ENCODE measurements at places on chromosomes 5 and 9.

DNA sequence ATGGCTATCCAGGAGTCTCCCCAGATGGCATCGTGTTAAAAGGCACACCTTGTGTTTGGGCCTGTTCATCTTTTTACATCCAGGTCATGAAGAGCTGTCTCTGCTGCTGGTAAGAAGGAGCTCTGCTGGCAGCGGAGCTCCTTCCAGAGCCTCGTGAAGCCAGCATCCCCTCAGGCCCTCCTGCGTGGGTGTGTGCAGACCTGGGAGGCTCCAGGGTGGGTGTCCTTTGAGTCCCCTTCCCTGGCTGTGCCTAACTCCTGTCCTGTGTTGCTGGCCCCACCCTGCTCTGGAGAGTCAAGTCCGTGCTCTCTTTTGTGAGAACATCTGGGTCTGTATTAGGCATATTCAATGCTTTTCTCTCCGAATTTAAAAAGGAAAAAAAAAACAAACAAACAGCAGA lies 149.6 kb upstream of the IRX2 start:
- no peak for DNase-seq

DNA sequence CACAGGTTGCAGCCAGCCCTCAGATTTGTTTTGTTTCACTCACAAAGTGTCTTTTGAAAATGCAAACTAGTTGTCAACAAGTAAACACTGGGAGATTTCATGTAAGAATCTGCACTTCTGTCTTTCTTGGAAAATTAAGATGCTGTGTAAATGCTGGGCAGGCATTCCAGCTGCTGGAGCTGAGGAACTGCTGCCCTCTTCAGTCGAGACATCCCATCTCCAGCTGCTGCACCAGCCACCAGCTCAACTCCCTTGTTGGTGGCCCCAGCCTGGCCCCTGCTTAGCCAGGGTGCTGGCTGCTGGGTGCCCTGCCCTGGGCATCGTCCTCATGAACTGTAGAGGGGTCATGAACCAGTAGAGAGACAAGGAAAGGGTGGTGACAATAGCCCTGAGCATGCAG lies 33.1 kb upstream of the AFAP1L1 start:
- no peak for DNase-seq

GRCh38 chr9:109379513-109379912 lies 58.7 kb upstream of the EPB41L4B start:
- DNase-seq, result no peak

DNA sequence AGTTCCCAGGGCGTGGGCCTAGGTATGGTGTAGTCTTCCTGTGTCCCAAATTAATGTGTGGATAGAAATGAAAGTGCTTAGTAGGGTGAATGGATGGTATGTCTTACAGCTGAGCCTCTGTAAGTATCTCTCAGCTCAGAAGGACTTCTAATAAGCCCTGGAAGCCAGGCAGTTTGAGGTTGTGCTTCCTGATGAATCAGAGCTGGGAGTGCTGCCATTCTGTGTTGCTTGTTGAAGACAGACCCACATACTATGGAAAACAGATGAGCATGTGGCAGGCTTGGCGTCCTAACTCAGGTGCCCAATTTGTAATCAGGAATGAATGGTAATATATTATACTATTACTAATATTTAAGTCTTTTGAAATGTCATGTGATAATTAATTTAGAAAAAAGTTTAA lies 69.8 kb downstream of the CMYA5 start:
- DNase-seq, result peak; percentile 80

DNA sequence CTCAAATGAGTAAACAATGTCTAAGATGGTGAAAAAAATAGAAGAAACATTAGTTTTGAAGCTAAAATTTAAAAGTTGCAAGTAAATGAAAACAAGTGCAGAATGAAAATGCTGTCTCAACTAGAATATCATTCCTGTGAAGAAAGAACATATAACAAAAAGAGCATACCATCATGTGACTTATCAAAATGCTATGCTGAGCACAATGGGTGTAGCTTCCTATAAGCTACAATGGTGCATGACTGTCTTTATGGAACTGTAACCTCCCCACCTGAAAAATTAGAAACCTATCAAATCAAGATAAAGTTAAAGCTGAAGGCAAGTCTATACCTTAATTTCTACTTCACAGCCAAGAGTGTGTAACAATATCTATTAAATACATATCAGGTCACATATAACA lies 192.0 kb downstream of the AP3B1 start:
- DNase-seq, result no peak

DNA sequence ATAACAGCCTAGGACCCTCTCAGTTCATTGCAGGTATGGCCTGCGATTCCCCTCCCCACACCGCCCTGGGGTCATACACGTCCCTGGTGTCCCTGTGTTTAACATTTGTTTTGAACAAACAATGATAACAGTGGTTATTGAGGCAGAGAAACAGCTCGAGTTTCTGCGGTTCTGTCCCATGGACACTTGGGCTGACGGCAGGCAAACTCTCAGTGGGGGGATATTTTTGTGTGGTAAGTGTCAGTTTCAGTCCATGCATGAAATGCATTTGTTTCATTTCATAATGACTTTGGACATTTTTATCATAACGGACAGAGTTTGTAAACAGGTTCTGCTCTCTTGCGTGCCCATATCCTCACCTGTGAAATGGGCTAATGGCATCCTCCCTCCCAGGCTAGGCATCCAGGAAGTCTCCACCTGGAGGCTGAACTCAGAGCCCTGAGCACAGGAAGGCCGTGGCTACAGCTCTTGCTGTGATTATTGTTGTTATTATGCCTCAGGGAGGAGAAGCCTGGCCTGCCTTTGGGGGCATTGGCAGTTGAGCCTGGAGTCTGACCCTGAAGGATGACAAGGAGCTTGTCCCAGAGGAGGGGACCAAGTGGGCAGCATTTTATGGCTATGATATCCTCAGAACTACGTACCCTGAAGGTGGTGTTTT lies 190.9 kb downstream of the GADD45G start:
- no peak for DNase-seq

DNA sequence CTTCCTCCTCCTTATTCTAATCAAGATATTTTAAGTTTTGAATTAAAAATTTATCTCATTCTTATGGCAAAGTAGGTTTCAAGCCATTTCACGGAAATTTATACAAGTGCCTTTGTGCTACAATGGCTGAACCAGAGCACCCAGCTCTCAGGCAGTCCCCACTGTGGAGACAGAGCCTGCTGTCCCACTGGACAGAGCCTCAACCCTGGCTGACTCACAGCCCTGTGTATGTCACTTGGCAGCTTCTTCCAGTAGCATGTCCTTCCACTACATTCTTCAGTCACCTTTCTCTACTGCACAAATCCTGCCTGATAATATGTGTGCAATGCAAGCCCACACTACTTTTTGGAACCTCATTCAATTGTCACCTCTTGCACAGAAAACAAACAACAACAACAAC lies 253.1 kb downstream of the PDE4D start:
- no peak for DNase-seq

DNA sequence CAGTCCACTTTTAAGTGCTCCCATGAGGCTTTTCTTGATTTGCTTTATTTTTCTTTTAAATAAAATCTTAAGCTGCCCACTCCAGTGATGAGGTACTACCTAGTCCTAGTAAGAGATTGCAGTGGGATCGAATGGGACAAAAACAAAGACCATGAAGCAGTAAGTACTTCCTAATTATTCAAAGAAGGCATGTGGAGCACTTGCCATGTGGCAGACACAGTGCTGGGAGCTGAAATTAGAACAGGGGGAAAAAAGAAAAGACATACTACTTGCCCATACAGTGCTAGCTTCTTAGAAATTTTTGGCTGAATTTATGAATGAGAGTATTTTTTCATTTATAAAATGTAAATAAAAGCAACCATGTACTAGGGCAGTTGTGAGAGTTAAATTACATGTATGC lies 239.9 kb upstream of the TNC start:
- DNase-seq, result no peak

- DNase-seq, result no peak
Measured at GRCh38 chr9:97786341-97786740, 66.7 kb upstream of the FOXE1 start.

DNA sequence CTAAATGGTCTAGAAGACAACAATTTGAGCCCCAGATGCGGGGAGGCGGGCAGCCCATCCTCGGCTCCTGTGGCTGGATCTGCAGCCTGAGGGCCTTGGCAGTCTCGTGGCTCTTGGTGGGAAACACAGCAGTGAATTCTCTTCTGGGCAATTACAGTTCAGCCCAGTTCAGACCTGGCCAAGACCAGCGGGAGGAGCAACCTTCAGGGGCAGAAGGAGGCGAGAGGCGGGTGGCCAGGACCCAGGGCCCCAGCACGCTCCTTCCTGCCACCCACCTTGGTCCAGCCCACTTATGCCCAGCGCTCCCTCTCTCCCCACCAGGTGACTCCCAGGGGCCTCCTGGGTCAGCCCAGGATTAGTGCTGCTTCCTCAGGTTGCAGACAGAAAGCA lies 7.8 kb downstream of the MYMK start:
- DNase-seq, result no peak

- DNase-seq, result no peak
Measured at GRCh38 chr5:133817456-133817855, 151.0 kb downstream of the C5orf15 start.

DNA sequence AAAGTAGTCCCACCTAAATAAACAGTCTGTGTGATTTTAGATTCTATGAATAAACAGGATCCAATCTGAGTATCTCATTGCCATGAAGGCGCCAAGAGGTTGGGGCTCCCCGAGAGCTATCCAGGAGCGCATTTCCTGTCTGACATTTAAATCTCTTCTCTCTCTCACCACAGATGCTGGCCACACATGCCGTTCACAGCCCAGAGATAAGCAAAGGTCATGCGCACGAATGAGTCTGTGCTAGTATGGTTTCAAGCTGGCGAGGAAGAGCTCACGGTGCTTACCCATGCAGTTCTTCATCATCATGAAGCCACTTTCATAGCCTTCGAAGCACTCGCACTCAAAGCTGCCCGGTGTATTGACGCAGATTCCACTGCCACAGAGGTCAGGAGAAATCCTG lies 199.4 kb downstream of the FBN2 start:
- DNase-seq, result no peak

DNA sequence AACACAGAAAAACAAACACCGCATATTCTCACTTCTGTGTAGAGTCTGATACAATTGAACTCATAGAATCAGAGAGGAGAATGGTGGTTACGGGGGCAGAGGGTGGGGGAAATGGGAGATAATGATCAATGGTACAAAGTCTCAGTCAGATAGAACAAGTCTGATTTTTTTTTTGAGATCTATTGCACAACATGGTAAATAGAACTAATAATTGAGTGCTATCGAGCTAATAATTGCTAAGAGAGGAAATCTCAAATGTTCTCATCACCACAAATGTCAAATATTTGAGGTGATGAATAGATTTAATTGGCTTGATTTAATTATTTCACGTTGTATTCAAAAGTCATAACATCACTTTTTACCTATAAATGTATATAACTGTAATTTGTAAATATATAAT lies 121.0 kb upstream of the SPIN1 start:
- no peak for DNase-seq

- no peak for DNase-seq
Measured at GRCh38 chr5:41143131-41143901, 70.0 kb downstream of the C6 start.

Data from stromal cell of bone marrow (primary cell).